ENCODE measurements at places on chromosomes 6 and 20. TPM values are rescaled to one million over a fixed set of nuclear protein-coding genes. Genes with fewer than 3 reads are reported as not detected.

Gene FNDC1
- under 0.01 TPM for total RNA-seq

- no peak for DNase-seq
Observed at GRCh38 chr20:49914310-49915117, 815 bp downstream of the SPATA2 start.

DNA sequence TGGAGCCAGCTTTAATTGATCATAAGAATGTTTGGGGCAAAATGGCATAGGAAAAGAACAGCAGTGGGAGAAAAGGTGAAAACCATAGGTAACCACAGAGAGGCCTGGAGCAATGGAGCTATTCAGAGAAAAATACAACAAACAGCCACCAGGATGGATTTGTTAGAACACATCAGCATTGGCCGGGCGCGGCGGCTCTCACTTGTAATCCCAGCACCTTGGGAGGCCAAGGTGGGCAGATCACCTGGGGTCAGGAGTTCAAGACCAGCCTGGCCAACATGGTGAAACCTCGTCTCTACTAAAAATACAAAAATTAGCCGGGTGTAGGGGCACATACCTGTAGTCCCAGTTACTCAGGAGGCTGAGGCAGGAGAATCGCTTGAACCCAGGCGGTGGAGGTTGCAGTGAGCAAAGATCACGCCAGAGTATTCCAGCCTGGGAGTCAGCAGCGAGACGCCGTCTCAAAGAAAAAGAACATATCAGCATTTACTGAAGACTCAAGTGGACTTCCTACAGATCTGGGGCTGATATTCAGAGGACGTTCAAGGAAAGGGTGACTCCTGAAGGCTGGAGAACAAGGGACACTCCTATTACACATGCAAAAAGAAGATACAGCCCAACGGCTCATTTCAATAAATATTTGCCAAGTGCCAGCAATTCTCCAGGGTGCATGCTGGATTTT, 20.2 kb downstream of the SNHG17 start:
- DNase-seq: no peak

DNA sequence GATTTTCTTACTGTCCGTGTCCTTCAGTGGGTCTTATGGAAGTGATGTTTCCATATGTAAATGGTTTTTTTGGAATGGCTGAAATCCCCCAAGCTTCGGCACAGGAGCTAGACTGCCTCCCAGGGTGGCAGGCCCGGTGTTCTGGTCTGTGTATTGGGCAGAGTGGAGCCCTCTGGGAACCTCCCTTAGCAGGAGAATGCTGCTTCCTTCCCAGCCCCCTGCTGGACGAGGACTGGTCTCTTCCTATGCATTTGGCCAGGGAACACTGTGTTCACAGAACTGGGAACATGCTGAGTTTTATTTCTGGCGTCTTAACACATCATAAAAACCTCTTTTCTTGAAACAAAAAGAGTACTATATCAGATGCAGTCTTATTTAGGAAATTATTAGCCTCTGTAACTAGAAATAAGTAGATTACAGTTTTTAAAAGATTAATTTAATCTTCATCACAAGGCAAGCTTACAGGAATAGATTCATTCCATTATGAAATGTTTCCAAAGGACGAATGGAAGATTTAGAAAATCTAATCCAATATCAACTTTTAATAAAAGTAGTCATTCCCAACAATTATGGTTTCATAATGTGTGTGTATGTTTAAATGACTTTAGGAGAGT, 56.6 kb downstream of the SYTL3 start:
- peak; percentile 84 for DNase-seq

- no peak for DNase-seq
Observed at GRCh38 chr6:15841937-15842726, 179.3 kb upstream of the DTNBP1 start.

Gene PNLDC1
- 0.32 TPM for total RNA-seq
